ENCODE measurements at places on chromosomes 2 and 18.

DNA sequence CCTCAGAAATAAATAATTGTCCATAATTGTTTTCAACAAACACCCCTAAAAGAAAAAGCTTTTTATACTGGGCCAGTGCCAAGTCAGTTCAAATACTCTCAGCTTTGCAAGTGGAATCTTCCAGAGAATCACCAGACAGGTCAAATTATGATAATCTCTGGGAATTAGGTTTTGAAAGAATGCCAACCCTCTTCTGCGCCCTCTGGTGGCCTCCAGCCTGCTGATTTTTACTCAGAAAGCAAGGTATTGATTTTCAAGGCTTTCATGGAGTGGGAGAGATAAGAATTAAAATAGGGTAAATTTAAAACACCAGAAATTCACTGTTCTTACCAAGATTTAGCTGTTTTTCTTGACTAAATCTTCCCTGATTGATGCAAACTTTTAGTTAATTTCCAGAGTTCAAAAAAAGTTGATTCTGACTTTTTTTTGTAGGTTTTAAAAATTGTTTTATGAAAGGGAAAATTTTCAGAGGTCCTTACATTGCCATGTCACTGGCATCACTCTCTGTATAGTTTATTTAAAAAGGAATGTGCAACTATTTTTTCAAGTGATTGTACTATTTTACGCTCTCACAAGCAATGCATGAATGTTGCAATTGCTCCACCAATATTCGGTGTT is 282.9 kb upstream of the TNP1 start:
- DNase-seq: no peak

DNA sequence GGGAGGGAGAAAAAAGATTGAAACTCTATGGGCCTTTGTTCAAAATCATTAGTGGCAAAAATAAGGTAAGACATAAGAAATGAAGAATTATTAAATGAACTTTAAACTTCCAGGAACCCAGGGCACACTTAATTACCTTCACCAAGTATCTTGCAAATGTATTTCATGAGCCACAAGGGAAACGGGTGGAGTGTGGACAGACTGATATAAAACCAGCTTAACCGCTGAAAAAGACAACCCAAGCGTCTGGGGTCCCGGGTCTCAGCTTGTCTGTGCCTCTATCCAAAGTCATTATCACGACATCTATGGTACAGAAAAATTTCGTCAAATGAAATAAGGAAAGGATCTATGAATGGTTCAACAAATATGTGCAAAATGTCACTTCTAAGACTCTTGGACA is 13.9 kb upstream of the MBOAT2 start:
- no peak for DNase-seq

GRCh38 chr2:440403-440740 is 152.5 kb upstream of the ALKAL2 start:
- DNase-seq: no peak

DNA sequence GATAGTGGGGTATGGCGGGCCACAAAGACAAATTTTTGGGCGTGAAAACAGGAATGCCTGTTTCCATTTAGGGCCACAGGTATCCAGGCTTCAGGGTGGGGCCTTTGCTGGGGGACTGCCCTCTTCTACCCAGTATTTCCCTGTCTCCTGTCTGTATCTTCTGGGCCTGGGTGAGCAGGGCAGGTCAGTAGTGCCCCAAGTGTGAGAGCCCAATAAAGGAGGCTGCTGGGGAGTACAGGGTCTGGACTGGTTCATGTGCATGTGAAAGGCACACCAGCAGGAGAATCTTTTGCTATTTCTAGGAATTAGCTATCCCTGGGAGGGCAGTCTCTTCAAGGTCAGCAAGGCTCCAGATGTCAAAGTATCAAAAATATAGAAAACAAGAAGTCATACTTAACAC is 71.5 kb downstream of the MEX3C start:
- DNase-seq: no peak

- DNase-seq: peak; percentile 85
These were observed 680.7 kb downstream of the EPHA4 start for GRCh38 chr2:220891405-220891804.

DNA sequence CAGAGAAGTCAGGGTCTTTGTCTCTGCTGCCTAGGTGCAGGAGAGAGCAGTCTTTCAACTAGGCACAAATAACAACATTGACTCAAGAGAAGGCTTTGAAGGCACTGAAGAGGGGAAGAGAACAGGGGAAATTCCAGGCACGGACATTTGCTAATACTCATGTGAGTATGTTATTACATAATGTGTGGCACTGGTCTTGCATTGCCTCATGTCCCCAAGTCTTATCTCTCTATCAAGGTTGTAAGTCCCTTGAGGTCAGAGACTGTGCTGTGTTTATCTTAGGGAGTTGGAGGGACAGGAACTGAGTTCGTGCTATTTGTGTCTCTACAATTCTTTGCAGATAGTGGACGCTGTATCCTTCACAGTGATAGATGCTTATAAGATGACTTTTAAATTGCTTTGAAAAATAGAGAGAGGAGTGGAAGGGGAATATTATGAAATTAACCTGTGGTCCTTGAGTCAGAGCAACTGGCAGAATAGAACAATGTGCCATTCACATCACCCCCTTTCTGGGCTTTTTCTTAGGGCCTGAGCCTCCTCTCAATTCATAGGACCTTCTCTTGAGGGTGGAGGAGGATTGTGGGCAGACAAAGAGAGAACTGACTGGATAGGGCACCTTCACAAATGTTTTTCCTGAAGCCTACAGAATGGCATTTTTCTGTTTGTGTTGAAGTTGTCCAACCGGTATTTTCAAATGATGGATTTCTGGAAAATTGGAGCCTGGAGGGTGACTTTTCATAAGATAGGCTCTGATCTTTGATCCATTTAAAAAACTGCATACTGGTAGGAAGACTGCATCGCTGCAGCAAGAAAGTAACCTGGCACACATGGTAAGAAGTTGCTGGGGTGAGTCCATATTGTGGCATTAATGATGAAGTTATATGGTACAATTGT is 96.6 kb upstream of the CXCR4 start:
- DNase-seq: no peak

GRCh38 chr2:115299199-115299598 is 856.8 kb downstream of the DPP10 start:
- DNase-seq: no peak

DNA sequence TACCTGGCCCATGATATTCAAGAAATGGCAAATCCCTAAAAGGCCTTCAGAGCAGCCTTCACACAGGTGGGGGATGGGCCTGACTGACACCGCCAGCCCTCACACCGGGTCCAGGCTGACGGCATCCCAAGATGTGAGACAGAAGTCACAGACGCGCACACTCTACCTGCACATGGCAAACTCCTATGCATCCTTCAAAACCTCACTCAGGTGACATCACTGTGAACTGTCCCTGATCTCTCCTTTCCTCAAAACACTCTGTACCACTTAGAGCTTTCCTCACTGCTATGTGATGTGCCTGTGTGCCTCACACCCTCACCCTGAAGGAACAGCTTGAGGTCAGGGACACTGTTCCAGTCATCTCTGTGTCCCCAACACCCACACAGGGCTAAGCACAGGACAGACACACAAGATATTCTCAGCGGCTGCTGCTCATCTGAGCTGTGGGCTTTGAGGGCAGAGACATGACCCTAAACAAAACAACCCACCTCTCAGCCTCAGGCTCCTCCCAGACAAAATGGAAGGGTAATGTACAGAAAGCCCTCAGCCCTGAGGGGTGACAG is 27.5 kb downstream of the BIN1 start:
- no peak for DNase-seq

DNA sequence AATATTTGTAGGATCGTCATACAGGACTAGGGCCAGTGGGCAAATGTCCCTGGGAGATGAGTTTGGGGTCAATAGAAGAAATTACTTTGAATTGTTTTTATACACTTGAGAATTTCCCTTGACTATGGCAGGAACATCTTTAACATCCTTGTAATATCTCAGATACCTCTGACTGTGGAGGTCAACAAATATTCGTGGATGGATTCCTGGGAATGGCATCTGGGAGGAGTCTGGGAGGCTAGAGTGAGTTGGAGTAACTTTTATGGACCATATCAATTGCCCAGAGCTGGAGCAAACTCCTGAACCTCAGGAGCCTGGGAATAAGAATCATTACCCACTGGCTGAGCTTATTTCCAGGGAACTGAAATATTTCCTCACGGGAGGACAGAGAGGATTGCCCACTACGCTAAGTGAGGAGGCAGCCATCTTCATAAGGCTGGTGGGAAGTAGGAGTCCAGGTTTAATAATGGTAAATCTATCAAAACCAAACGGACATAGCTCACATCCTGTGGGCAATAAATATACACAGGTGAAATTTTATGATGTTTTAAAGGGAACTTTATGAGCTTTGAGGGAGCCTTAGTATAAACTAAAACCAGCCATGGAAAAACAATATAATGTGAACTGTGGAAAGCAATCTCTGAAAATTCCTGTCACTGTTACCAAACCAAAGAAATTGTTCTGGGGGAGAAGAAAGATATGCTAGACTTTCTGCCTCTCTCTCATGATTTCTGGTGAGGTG is 44.4 kb upstream of the LCLAT1 start:
- DNase-seq: no peak

GRCh38 chr2:191500884-191501560 is 176.9 kb upstream of the NABP1 start:
- DNase-seq: peak; percentile 63

DNA sequence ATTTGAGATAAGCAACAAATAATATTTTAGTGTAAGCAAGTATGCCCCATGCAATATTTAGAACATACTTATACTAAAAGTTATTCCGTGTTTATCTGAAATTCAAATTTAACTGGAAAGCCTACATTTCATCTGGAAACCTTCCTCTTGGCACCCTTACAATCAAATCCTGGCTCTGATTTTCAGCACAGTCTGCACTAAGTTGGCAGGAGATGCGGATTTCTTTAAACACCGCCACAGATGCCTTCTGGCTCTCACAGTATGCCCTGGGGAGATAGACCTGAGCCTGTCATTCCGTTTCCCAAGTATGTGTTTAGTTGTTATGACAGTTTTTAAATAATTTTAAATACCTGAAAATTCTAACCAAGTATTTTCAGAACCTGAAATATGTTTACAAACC is 7.3 kb upstream of the MLPH start:
- DNase-seq: no peak

DNA sequence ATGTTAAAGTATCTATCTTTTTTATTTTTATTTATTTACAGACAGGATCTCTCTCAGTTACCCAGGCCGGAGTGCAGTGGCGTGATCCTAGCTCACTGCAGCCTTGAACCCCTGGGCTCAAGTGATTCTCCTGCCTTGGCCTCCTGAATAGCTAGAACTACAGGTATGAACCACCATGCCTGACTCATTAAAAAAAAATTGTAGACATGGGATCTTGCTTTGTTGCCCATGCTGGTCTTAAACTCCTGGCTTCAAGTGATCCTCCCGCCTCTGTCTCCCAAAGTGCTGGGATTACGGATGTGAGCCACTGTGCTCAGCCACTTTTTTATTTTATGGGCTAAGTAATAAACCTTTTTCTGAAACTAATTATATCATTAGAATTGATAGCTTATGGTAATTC is 7.1 kb downstream of the MFSD6 start:
- DNase-seq: no peak

DNA sequence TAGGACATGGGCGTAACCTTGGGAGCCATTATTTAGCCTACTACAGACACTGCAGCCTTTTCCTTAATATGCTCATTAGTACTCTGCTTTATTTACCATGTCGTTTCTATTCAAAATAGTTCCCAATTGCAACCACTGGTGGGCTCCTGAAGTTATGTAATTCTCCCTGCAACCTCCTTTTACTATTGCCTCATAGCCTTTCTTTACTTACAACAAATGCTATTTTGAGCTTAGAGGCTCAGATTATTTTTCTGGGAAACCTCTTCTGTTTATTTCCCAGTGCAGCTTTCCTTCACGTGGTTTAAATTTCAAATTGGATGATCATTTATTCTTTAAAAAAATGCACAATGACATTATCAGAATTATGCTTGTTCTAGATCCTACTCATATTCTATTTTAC is 492.3 kb upstream of the TMEFF2 start:
- DNase-seq: no peak

DNA sequence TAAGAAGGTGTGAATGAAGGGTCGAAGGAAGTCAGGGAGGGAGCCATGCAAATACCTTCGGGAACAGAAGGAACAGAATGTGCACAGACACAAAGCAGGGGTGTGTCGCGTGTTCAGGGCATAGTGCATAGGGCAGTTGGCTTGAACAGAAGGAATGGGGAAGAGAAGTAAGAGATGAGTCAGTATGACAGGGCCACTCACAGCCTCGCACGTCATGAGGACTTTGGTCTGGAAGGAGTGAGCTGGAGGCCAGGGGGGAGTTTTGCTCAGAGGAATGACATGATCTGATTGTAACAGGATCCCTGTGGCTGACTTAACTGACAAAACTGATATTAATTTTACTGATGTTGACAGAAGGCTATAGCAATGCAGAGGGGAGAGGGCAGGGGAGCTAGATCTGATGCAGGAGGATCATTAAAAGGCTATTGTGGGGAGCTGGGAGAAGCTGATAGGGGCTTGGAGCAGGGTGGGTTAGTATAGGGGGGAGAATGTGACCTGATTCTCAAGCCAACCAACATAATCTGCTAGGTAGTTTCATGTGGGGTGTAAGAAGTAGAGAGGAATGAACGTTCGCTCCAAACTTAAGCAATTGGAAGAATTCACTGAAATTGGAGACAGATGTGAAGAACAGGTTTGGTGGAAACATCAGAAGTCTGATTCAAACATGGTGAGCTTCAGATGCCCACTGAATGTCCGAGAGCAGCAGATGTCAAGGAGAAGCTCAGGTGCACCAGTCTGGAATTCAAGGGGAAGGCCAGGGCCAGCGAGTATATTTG is 60.4 kb upstream of the COPS8 start:
- peak; percentile 98 for DNase-seq

GRCh38 chr18:40375837-40376236 is 1579.2 kb upstream of the PIK3C3 start:
- peak; percentile 81 for DNase-seq

- DNase-seq: no peak
These were observed 50.9 kb upstream of the PLB1 start for GRCh38 chr2:28444956-28445355.

- no peak for DNase-seq
These were observed 116.1 kb upstream of the STK17B start for GRCh38 chr2:196287523-196287922.

GRCh38 chr18:69484699-69485396 is 84.2 kb downstream of the DOK6 start:
- DNase-seq: peak; percentile 75

GRCh38 chr2:4964579-4964978 is 727.6 kb upstream of the SOX11 start:
- no peak for DNase-seq

GRCh38 chr2:169047256-169048250 is 16.4 kb upstream of the ABCB11 start:
- no peak for DNase-seq

- DNase-seq: peak; percentile 91
These were observed at the start of gene HOXD8 for GRCh38 chr2:176128982-176129796. TSS of gene HOXD8 (plus strand) at chr2:176129705. CDS start at chr2:176130367, 662 bp downstream.

GRCh38 chr2:30031184-30031583 is 109.8 kb upstream of the ALK start:
- DNase-seq: no peak

DNA sequence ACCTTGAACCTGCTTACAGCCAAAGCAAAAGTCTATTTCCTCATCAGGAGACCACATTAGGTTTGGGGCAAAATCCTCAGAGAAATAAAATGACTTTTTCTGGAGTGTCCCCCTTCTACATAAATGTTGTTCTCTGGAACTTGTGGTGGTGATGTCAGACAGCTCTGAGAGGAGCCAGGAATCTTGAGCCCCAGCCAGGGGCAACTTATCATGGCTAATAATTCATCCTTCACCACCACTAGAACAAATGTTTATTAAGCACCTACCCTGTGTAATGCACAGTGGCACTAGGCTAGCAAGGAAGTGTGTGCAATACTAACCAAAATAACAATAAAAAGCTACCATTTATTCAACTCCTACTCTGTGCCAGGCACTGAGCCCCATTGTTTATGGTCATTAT is 9.0 kb upstream of the BMP10 start:
- no peak for DNase-seq

Data from fibroblast of upper back skin (primary cell).